ENCODE measurements at places on chromosomes 3 and 15.

- no peak for DNase-seq
These were observed 205.8 kb downstream of the RYR3 start for GRCh38 chr15:33516563-33516962.

- no peak for DNase-seq
These were observed 15.4 kb upstream of the KLF15 start for GRCh38 chr3:126372413-126373145.

DNA sequence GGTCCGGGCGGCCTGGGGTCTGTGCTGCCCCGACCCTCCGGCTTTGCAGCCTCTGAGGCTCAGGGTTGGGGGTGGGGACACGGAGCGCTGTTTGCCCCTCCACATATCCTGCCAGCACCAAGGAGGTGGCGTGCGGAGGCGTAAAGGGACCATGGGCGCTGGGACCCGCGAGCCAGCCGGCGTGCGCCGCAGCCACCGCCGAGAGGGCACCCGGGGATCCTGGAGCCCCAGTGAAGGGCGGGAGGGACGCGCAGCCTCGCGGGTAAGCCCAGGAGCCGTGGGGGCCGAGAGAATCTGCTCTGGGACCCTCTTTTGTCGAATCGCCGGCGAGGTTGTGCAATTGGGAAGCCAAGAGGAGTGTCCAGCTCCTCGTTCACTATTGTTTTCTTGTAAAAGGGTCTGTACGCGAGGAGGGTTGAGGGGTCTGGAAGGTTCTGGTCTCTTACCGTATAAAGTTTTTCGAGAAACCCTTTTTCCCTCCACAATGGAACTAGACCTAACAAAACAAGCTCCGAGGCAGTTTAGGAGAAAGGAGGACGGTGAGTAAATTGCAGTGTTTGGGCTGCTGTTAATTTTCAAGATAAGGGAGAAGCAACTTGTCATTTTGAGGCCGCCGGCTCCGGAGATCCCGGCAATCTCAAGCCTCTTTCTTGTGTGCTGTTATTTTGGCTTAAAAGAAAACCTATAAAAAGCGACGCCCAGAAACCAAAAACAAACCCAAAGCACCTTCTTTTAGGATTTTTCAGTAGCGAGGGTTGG is 29.9 kb upstream of the ST3GAL6 start:
- peak; percentile 13 for DNase-seq

GRCh38 chr3:71153713-71154112 is 429.8 kb downstream of the FOXP1 start:
- DNase-seq: no peak

DNA sequence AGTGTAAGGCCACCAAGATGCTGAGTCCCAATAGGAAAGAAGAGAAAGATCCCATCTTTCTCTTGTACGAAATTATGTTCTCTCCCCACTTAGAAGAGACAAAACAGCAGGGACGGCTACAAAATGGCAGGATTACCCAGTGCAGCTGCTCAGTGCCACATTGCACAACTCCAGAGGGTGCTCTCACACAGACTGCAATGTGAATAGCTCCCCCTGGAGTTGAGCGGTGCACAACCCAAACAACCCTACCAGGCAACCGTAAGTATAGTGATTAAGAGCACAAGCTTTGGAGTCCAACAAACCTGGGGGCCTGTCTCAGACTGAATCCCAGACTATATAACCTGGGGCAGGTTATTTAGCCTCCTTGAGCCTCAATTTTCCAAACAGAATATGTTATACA is 3.1 kb upstream of the BHLHE40 start:
- peak; percentile 85 for DNase-seq

DNA sequence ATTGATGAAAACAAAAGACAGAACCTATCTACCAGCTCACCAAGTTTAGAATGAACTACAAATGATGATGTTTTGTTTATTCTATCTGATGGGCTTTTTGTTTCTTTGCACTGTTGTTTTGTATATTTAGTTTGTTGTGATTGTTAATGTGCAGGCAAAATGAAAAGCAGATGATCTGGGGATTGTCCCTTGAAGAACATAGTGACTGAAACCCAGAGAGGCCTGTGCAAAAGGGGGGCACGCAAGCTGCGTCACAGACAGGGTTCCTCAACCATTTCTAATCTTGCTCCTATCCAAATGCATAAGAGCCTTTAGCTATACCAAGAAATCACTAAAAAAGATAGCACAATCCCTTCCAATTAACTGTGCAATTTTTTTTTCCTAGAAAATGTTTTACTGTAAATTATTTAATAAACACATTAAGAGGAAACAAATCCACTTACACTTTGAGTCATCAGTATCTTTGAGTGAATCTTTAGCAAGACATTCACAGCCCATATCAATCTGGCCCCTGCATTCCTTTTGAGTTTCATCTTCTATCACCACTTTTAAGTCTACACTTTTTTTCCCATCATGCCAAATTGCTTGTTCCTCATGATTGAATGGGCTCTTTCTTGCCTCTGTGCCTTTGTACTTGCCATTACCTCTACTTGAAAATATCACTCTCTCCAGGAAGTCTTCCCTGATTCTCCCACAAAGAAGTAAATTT is 220.3 kb downstream of the ATP8B4 start:
- no peak for DNase-seq

GRCh38 chr15:37595426-37595970 is 338.9 kb upstream of the TMCO5A start:
- no peak for DNase-seq

DNA sequence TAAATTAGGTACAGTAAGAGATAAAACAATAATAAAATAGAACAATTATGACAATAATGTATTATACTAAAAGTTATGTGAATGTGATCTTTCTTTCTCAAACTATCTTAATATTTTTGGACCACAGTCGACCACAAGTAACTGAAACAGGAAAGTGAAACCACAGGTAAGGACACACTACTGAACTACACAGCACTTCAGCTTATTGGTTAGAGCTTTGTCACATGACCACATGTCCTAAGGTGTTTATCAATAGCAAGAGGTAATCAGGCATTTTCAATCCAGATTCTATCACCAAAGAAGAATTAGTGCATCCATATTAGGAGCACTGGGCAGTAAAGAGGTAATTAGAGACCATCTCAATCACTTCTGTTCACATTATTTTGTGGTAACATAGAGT is 392.8 kb downstream of the RSL24D1 start:
- DNase-seq: no peak

DNA sequence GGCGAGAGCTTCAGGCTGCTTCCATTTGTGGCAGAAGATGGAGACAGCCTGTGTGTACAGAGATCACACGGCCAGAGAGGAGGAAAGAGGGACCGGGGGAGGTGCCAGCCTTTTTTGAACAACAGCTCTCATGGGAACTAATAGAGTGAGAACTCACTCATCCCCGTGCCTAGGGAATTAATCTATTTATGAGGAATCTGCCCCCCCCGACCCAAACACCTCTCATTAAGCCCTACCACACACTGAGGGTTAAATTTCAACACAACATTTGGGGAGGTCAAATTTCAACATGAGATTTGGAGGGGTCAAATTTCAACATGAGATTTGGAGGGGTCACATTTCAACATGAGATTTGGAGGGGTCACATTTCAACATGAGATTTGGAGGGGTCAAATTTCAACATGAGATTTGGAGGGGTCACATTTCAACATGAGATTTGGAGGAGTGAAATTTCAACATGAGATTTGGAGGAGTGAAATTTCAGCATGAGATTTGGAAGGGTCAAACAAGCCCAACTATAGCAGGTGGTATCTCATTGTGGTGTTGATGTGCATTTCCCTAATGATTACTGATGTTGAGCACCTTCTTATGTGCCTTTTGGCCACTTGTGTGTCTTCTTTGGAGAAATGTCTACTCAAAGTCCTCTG is 20.6 kb upstream of the RFTN1 start:
- DNase-seq: no peak

DNA sequence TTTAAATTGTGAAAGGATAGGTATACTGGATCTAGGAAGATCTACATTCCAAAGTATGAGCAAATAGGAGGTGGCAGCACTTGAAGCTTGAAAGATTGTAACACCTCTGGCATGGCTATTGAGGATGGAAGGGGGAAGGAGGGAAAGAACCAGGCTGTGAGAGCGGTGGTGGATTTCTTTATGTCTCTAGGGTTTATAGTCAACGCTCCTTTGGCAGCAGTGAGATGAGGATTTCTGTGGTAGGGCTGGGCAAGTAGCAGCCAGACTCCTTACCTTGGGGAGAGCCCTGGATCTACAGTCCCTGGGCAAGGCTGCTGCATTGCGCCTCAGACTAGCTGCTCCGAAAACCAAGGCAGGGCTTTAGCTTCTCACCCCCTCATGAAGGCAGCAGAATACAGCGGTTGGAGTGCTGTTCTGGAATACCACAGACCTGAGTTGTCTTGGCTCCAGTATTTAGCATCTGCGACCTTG is 53.2 kb downstream of the MEF2A start:
- no peak for DNase-seq

- DNase-seq: peak; percentile 24
These were observed 6.4 kb upstream of the GLCE start for GRCh38 chr15:69154078-69154477.

DNA sequence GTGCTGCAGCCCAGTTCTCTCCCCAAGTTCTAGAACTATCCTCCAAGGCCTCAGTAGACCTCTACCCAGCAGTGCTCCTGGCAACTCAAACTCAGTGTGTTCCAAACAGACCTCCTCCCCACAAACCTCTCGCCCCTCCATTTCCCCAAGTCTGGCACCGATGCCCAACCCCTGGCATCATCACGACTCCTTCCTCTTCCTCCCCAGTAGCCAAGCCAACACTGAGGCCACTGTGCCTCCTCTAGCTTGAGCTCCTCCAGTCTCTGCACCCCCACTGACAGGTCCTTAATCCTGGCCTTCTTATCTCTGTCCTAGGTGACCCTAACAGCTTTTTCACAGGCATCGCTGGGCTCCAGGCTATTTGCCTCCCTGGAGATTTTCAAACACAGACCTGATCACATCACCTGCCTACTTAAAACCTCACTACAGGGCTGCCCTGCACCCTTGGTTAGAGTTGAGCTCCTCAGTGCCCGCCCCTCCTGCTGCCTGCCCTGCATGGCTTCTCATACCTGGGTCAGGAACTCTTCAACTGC is 6.8 kb downstream of the ARPIN start:
- DNase-seq: no peak

GRCh38 chr3:49787536-49787935 is 1.2 kb upstream of the IP6K1 start:
- DNase-seq: no peak

DNA sequence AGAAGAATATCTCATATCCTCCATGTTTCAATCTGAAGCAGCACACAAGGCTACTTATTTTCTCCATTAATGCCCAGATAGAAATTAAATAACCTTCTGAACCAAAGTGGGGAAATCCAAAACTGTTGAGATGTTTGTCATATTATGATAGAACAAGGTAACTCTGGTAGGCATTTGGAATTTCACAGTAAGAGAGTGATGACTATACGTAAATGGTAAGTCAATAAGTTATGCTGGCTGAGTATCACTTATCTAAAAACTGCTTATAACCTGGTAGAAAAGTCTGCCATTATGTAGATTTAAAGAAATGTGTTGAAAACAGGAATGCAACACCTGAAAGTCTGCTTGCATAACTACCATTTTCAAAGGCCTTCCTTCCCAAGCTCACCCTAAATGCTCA is 17.2 kb upstream of the SLC12A8 start:
- no peak for DNase-seq

DNA sequence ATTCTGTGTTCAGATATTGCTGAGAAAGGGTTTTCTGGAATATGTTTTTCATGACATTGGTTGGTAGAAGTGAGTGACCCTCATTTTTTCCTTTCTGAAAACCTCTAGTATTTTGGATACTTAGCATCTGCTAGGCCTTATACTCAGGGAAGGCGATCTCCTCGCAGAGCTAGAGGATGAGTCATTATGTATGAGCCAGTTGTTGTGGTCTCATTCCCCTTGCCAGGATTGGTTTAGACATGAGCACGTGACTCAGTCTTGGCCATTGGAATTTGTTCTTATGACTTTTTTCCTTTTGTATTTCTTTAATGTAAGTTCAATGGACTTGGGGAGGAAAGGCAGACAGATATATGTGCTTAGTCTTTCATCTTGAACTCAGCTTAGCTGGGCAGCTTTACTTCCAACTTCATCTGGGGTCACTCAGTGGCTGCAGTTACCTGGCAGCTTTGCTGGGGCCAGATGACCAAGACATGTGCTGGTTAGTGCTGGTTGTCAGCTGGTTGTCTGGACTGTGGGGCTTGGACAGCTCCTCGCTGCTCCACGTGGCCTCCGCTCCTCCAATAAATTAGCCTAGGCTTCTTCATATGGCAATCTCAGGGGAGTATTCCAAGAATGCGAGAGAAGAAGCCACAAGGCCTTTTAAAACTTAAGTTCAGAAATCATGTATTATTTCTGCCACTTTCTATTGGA is 207.5 kb downstream of the IL20RB start:
- no peak for DNase-seq

DNA sequence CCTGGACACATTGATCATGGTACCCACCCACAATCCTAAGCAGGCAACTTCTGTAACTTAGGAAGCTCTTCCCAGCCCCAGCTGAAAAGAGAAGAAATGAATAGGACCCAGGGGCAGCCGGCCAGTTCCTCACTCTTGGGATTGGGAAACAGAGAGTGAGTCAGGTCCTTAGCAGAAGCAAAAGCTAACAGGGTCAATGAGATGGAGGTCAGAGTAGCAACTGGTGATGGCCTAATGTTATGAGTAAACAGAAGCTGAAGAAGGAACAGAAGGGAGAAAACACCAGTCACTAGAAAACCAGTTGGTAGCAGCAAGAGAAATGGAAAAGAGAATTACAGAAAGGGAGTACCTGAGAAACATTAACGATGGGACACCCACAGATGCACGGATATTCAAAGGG is 20.0 kb downstream of the RIOX2 start:
- DNase-seq: peak; percentile 91

- no peak for DNase-seq
These were observed 75.5 kb downstream of the ZBTB20 start for GRCh38 chr3:115071601-115072000.

- DNase-seq: peak; percentile 56
These were observed 15.5 kb upstream of the SCAANT1 start for GRCh38 chr3:63927422-63928280.

DNA sequence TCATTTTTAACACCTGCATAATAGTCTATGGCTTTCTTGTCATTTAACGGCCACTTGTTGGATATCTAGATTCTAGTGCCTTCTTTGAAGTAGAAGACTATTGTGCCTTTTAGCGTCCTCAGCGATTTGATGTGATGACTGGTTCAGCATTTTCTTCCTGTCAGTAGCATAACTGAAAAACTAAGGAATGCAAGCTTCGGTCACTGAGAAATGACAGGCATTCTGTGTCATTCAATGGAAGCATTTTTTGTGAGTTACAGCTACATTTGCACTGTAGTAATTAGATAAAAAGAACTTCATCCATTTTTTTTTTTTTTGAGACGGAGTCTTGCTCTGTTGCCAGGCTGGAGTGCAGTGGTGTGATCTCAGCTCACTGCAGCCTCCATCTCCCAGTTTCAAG is 10.3 kb downstream of the NEK11 start:
- DNase-seq: no peak

- peak; percentile 26 for DNase-seq
These were observed 133.7 kb upstream of the ALCAM start for GRCh38 chr3:105233010-105233409.

- DNase-seq: no peak
These were observed 136.5 kb upstream of the RBMS3 start for GRCh38 chr3:29144361-29144760.

DNA sequence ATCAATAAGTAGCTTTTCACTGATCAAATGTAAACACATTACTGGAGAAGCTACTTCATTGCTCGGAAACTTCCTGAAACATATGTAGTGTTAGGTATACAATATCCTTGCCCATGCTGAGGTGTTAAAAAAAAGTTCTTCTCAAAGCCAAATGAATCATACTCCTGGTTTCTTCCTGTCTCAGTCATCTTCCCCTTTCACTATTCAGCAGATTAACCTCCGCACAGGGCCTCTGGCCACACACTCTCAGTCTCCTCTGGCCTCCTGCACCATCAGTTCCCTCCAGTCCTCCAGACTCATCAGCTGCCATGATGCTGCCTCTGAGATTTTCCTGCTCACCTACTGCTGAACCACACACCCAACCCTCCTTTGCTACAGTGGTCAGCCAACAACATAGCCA is 70.5 kb upstream of the BOC start:
- peak; percentile 56 for DNase-seq
